Esophagus muscularis mucosa (tissue), 4 donors: ENCODE measurements at places on chromosomes 13 and 19. TPM values are rescaled to one million over a fixed set of nuclear protein-coding genes. Genes with fewer than 3 reads are reported as not detected.

Gene ZNF577
- total RNA-seq: 11.1 TPM

Gene CDX2
- not detected for total RNA-seq

Gene RUBCNL
- 1.6 TPM for total RNA-seq

Gene SPIB
- not detected for total RNA-seq

Gene FXYD7
- total RNA-seq: 0.71 TPM

Gene C13orf42
- not detected for total RNA-seq

Gene UCHL3
- 25.3 TPM for total RNA-seq

Gene POGLUT2
- total RNA-seq: 7.1 TPM
